Endothelial cell of umbilical vein (primary cell): ENCODE measurements at places on chromosomes 4 and X. TPM values are rescaled to one million over a fixed set of nuclear protein-coding genes. Genes with fewer than 3 reads are reported as not detected.

- no peak for DNase-seq
These were observed 3.1 kb upstream of the PPP2R2C start for GRCh38 chr4:6475492-6476020.

DNA sequence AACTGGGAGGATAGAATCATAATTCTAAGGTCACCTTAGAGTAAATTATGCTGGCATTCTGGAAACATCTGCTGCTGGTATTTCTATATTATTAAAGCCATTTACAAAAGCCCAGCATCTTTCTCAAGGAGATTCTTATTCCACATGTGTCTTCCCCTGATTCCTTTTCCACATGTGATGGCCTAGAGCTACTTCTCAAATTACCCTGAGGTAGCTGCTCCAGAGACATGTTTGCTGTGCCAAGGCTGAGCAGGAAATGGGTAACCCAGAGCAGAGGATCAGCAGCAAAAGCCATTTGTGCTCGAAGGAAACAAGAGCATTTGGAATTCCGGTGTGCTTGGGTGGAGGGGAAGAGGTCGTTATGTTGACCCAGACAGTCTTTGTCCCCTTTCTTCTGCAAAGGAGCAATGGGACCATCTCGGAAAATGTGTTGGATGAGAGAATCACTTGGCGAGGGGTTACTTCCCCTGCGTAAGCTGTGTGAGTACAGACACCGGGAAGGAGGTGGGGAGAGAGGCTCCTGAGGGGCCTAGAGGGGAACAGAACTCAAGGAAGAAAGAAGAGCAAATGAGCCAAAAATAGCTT lies 24.6 kb downstream of the TSC22D3 start:
- DNase-seq: no peak

Gene SGMS2
- 33.0 and 35.9 TPM in 2 replicates for total RNA-seq

DNA sequence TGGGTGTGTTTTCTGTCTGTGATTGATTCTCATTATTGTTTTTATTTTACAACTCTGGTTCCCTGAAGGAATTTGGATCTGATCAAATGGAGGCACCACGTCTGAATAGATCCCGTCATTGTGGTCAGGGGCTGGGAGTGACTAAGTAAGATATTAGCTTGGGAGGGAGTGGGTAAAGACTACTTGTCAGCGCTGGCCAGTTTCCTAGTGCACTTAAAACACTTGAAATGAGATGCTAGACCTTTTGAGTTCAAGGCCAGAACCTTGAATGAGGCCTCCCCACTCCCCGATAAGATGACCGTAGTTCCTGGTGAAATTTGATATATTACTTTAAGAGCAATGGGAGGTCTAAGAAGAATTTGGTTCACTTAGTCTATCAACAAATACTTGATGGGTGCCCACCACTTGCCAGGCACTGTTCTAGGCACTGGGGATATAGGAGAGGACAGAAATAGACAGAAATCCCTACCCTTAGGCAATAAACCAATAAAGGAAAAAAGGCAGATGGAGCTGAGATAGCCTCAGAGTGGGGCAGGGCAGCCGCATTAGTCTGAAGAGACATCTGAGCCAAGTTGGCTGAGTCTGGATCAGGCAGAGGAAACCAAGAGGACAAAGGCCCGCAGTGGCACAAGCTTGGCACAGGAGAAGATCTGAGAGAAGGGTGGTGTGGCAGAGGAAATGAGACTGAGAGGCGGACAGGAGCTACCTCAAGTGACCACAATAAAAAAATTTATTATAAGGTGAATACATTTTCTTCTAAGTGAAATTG lies 11.8 kb downstream of the FAM184B start:
- DNase-seq: no peak

- no peak for DNase-seq
These were observed 18.9 kb downstream of the LEF1 start for GRCh38 chr4:108149588-108150380.

- no peak for DNase-seq
These were observed 108.7 kb downstream of the DHRSX start for GRCh38 chrX:2391869-2392606.

GRCh38 chr4:111519683-111520082 lies 625.6 kb upstream of the FAM241A start:
- no peak for DNase-seq

Gene SLC6A8
- total RNA-seq: 23.6 and 28.8 TPM in 2 replicates

DNA sequence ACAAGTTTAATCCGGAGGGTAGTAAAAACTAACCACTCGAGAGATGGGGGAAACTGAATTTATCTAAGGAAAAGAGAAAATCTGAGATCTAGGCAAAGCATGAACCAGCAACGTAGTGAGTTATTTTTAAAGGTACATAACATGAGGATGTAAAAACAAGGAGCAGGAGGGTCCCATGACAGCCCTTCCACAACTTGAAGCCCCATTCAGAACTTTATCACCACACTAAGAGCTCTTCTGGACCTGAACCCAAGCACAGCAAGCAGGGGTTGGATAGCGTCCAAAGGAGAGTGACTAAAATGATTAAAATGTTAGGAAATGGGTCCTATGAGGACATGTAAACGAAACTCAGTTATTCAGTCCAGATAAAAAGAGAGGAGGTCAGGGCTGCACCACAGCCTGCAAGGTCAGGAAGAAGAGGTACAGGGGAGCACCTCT lies 16.2 kb downstream of the SH3RF1 start:
- DNase-seq: peak; percentile 89

Gene THAP9
- total RNA-seq: 1.7 and 3.2 TPM in 2 replicates

DNA sequence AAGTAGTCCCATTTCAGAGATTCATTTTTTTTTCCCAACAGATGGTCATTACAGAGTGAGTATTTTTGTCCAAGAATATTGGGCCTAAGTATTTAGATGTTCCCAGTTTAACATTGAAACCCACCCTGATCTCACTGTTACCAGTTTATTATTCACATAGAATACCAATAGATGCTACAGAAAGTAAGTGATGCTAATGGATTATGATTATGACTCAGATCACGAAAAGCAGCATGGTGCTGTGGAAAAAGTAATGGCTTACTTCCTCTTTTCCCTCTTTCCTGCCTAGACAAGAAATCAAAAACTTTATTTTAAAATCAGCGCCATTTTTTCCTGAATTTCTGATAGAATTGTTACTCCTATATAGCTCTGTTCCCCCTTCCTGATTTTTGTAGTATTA lies 51.9 kb downstream of the GSPT2 start:
- no peak for DNase-seq

GRCh38 chr4:77376788-77377460 lies 219.9 kb downstream of the CCNG2 start:
- no peak for DNase-seq

Gene SLC6A14
- total RNA-seq: not detected in 2 replicates

DNA sequence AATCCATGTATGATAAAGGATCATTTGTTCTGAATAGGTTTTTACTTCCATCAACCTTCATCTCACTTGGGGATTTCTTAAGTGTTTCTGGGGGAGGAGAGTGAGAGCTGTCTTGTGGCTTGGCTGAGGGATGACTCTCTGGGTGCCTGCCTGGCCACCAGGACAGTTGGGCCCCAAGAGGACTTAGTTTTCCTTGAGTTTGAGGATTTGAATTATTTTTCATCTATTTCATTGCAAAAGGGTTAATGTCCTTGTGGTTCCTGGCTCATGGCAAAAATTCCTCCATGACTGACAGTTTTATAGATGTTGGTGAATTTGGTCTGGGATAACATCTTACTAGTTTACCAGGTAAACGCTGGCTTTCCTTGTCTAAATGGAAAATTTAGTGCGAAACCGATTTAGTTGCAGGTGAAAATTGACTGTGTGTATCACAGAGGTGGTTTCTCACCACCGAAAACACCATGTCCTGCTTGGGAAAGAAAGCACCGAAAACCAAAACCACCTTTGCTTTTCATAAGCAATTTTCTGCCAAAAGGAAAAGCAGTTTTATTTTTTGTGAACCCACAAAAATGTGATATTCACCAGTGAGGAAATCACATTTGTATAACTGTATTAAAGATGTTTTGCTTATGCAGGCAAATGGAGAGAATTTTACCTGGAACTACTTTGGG lies 331.3 kb upstream of the SFRP2 start:
- DNase-seq: no peak

DNA sequence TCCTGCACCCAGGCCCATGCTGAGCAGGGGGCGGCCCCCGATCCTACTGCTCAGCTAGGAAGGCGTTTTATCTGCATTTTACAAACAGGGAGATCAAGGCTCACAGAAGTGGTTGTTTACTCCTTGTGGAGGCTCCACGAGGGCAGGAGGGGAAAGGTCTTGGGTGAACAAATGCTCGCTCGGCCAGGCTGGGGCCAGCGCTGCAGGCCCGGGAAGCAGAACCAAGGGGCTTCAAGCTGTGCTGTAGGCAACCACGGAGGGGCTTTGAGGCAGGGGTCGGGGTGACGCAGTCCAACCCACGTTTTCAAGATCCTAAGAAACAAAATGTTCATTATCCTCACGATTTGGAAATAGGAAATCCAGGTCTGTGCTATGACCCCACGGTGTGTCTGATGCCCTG lies 125.8 kb downstream of the HMX1 start:
- DNase-seq: no peak

Gene CT45A2
- not detected in 2 replicates for total RNA-seq

DNA sequence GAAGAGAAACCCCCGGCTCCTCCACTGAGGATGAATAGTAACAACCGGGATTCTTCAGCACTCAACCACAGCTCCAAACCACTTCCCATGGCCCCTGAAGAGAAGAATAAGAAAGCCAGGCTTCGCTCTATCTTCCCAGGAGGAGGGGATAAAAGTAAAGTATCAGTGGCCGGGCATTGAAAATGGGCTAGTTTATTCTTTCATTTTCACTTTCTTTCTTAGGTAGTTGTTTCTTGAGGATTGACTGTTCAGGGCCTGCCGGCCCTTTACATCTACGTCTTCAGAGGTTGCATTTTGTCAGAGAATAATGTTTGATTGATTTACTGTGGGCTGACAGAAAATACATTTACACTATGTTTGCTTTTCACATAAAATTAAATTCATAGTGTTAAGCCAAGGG lies 27.1 kb downstream of the PAK3 start:
- no peak for DNase-seq

DNA sequence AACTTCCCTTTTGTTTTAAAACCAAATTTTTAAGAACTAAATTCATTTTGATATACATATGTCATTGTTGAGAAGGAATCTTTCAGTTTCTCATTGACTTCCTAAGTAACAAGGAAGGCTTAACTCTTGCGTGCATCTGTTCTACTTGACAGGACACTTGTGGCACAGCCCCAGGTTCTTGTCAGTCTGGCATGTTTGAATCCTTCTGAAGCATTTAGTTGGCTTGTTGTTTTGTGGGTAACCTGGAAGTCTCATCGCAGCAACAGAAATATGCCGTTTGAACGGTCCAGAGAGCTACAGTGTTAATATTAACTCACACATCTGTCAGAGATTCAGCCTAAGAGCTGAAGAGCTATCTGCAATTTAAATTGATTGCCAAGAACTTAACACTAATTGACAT lies 76.0 kb downstream of the GLRA3 start:
- no peak for DNase-seq

- no peak for DNase-seq
These were observed 8.7 kb upstream of the ANAPC4 start for GRCh38 chr4:25368315-25368714.

DNA sequence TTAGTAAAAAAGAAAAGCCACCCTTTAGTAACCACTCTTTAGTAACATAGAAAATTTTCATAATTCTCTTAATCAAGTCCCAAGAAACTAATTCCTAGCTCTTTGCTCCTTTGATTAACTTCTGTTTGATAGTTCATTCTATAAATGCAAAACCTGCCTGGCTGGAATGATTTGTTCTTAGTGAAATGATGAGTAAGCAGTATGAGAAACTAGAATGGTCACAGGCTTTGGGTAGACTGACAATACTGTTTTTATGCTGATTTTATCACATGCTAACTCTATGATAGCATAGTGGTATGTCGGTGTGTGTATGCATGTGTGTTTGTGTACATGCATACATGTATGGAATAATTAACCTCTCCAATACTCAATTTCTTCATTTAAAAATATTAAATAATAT lies 81.2 kb downstream of the SYTL5 start:
- no peak for DNase-seq

Gene ZIC3
- total RNA-seq: not detected in 2 replicates

GRCh38 chr4:8035371-8035780 lies 95.7 kb upstream of the AFAP1 start:
- DNase-seq: peak; percentile 49

DNA sequence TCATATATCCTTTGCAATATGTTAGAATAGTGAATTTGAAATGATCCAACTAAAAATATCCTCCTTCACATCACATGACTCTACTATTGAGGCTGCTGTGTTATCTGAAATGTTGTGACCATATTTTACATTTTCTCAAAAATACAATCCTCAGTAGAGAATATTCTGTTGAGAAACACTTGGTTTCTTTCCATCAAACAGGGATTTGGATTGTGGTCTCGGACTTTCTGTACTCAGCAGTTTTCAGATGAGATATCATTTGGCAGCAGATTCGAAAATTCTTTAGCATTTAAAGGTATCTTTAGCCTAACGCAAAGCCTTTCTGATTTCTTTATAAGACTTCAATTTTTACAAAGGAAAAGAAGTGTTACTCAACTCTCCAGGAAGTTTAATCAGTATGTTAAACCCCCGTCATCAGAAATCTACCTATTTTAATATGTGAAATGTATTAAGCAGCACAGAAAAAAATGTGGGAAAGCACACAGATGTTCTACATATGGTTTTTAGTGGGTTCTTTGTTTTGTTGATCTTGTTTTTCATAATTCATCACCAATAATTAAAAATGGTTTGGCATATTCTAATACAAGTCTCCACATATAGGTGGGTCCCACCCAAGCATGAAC lies 55.4 kb upstream of the ANXA3 start:
- DNase-seq: no peak

GRCh38 chr4:120769227-120769626 lies 153.3 kb downstream of the PRDM5 start:
- DNase-seq: peak; percentile 16

- no peak for DNase-seq
These were observed 54.0 kb downstream of the COL25A1 start for GRCh38 chr4:109248322-109248900.

DNA sequence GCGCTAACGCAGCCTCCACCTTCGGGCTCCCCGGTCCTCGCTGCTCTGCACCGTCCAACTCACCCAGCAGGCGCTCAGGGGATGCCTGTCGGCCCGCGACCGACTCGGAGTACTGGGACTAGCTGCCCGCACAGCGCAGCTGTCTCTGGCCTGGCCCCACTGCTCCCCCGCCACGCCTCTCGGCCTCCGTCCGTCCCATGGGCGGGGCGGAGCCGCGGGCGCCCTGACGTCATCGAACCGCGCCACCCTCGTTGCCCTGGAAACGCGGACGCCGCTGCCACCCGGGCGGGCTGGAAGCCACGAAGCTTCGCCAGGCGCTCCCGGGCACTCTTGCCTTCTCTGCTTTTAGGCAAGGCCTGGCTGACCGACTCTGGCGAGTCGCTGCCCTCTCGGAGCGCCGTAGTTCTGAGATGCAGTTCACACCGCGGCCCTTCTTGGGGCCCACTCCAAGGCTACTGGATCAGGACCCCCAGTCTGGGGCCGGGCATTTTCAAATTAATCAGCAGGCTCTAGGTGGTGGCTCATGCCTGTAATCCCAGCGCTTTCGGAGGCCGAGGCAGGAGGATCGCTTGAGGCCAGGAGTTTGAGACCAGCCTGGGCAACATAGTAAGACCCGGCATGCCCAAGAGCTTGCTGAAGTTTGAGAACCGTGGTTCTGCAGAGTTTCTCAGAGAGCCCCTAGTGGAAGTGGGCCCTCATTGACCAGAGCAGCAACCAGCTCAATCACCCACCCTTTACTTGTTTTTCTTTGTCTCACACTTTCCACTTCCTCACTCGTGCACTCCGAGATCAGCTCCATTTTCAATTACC lies 12.0 kb downstream of the ACOX3 start:
- DNase-seq: peak; percentile 85

GRCh38 chr4:126630230-126630629 lies 1002.5 kb upstream of the INTU start:
- no peak for DNase-seq
